Liver (tissue), 10 donors: ENCODE measurements at places on chromosomes 5 and 9. TPM values are rescaled to one million over a fixed set of nuclear protein-coding genes. Genes with fewer than 3 reads are reported as not detected.

ZNF354C gene
- 0.51 TPM for polyA plus RNA-seq

WDR38 gene
- not detected for polyA plus RNA-seq

LCN1 gene
- not detected for polyA plus RNA-seq

TMEM252 gene
- polyA plus RNA-seq, result not detected

FOXD4L5 gene
- polyA plus RNA-seq, result not detected

CFAP90 gene
- polyA plus RNA-seq, result 1.0 TPM

SH3GL2 gene
- not detected for polyA plus RNA-seq

DRD1 gene
- 0.05 TPM for polyA plus RNA-seq

CCL27 gene
- not detected for polyA plus RNA-seq

DNA sequence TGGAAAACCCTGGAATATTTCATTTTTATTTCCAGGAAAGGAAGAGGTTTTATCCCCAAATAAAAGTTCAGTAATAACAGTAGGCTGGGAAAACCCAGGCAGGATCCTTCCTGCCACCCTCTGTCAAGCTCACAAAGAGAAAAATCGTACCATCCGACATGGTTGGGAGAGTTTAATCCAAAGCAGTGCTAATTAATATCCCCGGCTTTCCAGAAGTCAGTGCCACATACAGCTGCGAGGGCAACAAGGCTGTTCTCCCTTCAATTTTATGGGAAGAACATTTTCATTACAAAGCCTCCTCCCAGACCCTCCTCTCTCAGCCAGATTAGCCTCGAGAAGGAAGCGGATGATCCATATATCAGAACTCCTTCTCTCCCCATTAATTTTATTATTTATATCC lies 95.5 kb downstream of the PAX5 start:
- H3K27me3 ChIP-seq, result no peaks in the 10 kb centered on the region
- H3K36me3 ChIP-seq, result no peaks in the 10 kb centered on the region
- no peaks in the 10 kb centered on the region for H3K4me1 ChIP-seq
- no peak for DNase-seq
- H3K4me3 ChIP-seq, result no peak overlapping the region

- no peaks in the 10 kb centered on the region for H3K27me3 ChIP-seq
- no peaks in the 10 kb centered on the region for H3K4me1 ChIP-seq
- no peak overlapping the region for H3K4me3 ChIP-seq
- H3K27ac ChIP-seq, result no peak overlapping the region
- no peaks in the 10 kb centered on the region for H3K36me3 ChIP-seq
- no peak for DNase-seq
Observed at GRCh38 chr5:137389042-137389441, 110.1 kb downstream of the SPOCK1 start.

DNA sequence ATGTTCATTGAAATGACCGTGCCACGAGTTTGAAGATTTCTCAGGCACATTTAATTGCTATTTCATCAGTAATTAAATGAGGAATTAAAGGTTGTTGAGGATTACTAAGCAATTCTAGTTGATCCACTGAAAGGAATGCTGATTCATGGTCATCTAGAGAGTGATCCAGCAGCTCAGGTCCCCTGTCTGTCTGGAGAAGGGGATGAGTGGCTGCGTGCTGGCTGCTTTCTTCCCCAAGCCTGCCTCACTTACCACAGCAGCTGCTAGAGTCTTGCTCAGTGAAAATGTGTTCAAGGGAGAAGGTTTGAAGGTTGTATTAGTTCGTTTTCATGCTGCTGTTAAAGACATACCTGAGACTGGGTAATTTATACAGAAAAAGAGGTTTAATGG lies 7.8 kb upstream of the TGFBI start:
- H3K4me3 ChIP-seq, result no peak overlapping the region
- DNase-seq, result no peak
- H3K27ac ChIP-seq, result peak overlapping the region; percentile 89
- peaks cover 38% of the 10 kb centered on the region for H3K4me1 ChIP-seq

- no peaks in the 10 kb centered on the region for H3K27me3 ChIP-seq
- no peak overlapping the region for H3K27ac ChIP-seq
- DNase-seq, result no peak
- no peaks in the 10 kb centered on the region for H3K4me1 ChIP-seq
- no peak overlapping the region for H3K4me3 ChIP-seq
- no peaks in the 10 kb centered on the region for H3K36me3 ChIP-seq
Observed at GRCh38 chr5:51860532-51861018, 477.3 kb downstream of the ISL1 start.

GRCh38 chr9:33248606-33249005 lies 8.6 kb downstream of the SPINK4 start:
- no peak for DNase-seq
- no peaks in the 10 kb centered on the region for H3K27me3 ChIP-seq
- H3K4me3 ChIP-seq, result no peak overlapping the region
- H3K4me1 ChIP-seq, result no peaks in the 10 kb centered on the region
- peaks cover 8% of the 10 kb centered on the region for H3K36me3 ChIP-seq

DNA sequence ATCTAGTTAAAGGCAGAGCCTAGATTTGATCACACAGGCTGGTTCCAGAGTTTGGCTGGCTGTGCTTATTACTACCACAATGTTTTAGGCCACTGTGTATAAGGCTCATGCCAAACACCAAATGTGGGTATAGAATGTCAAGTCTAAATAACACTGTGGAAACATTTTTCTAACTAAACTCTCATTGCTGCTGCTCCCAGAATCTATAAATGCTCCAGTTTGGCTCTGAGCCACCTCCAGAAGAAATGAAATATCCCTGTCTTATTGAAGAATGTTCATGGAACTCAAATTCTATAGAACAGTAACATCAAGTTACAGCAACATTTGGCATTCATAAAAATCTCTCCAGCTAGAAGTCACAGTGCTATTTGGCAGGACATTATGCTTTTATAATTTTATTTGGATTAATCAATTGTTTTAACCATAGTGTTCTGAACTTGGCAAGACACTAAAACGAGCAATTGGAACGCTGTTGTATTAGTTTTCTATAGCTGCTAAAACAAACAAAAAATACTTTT lies 178.1 kb upstream of the COX7C start:
- H3K4me3 ChIP-seq, result no peak overlapping the region
- no peaks in the 10 kb centered on the region for H3K36me3 ChIP-seq
- H3K27me3 ChIP-seq, result no peaks in the 10 kb centered on the region
- H3K27ac ChIP-seq, result no peak overlapping the region

- DNase-seq, result no peak
- no peaks in the 10 kb centered on the region for H3K4me1 ChIP-seq
- no peak overlapping the region for H3K4me3 ChIP-seq
- H3K27me3 ChIP-seq, result peaks cover 4% of the 10 kb centered on the region
Observed at GRCh38 chr5:180201051-180201987, 7.7 kb downstream of the RASGEF1C start.

DNA sequence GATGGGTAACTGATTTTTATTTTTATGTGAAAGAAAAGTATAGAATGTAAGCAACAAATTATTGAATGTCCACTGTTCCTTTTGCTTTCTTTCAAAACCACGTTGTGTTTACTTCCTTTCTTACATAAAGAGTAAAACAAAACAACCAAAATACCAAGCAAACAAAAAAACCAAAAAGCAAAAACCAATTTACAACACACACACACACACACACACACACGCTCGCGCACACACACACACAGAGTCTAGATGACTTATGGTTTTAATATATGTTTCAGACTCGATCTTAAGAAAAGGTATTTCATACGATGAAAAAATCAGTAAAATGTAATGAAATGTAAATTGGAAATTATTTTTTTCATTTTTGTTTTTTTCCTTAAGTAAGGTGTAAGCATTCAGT lies 80.3 kb downstream of the ADGRV1 start:
- H3K4me3 ChIP-seq, result no peak overlapping the region
- no peak for DNase-seq
- H3K27me3 ChIP-seq, result no peaks in the 10 kb centered on the region
- no peaks in the 10 kb centered on the region for H3K36me3 ChIP-seq

- no peak overlapping the region for H3K4me3 ChIP-seq
- H3K4me1 ChIP-seq, result no peaks in the 10 kb centered on the region
- no peak for DNase-seq
- H3K36me3 ChIP-seq, result no peaks in the 10 kb centered on the region
Observed at GRCh38 chr5:147685993-147686392, 96.5 kb downstream of the JAKMIP2 start.

- peaks cover under 1% of the 10 kb centered on the region for H3K4me1 ChIP-seq
- no peak overlapping the region for H3K27ac ChIP-seq
- no peaks in the 10 kb centered on the region for H3K27me3 ChIP-seq
- DNase-seq, result no peak
Observed at GRCh38 chr5:466661-467310, 23.8 kb downstream of the EXOC3 start.

DNA sequence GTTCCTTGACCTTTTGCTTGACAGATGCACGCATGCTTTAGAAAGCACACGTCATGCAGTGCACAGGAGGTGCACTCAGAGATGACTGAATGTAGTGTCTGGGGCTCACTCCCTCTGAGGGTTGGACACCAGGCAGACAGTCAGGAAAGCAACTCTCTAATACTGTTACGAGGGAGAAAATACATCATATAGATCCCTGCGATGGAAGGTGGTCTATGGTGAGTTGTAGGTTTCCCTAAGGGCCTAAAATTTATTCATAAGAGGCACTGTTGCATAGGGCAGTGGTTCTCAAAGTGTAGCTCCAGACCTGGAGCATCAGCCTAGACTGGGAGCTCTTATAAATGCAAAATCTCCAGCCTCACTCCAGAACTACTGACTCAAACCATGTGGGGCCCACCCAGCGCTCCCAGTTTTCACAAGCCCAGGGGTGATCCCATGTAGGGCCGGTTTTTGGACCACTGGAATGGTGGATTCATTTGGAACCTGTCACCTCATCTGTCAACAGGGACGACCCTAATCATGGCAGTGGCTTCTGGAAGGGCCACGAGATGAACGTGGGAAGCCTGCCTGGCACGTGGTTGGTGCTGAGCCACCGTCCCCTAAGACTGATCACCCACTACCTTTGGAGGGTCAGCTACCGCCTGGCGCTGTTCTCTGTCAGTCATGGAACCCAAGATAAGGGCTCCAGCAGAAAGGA lies 16.8 kb upstream of the PHF19 start:
- H3K4me1 ChIP-seq, result no peaks in the 10 kb centered on the region
- no peaks in the 10 kb centered on the region for H3K27me3 ChIP-seq
- no peak overlapping the region for H3K27ac ChIP-seq
- H3K4me3 ChIP-seq, result no peak overlapping the region

DNA sequence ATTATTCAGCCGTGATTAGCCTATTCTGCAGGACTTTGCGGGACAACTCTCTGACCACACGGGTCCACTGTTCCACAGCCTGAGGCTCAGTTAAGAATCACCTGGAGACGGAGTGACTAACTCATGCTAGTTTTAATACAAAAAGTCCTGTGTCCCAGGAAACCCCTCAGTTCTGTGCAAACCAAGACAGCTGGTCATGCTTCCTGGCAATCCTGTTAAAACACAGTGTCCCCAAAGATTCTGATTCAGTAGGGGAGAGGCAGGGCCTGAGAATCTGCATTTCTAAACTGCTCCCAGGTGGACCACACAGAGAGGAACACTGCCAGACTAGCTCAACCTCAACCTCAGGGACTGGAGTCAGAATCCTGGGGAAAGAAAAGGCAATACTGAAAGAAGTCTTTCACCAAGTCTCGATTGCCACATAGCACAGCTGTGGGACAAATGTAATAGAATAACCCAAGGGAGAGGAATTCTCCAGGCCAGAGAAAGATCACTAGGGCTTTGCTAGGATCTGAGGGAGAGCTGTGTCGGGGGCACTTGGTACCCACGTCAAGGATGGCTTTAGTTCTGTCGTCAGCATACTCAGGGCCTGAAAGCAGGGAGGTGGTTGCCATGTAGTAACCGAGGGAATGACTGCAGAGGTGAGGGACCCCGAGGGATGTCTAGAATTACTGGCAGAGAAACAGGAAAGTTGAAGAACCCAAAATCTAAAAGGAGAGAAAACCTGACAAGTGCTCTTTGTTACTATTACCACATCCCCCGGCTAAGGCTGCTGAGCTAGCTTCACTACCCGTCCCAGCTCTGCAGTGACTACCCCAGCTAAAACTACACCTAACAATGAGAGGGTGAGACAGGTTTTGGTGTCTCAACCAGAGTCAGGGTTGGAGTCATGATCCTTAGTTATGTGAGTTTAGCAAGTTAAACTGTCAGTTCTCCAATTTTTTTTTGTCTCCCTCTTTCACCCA lies 8.6 kb downstream of the SUSD1 start:
- H3K27ac ChIP-seq, result no peak overlapping the region
- no peaks in the 10 kb centered on the region for H3K27me3 ChIP-seq
- DNase-seq, result no peak
- no peaks in the 10 kb centered on the region for H3K36me3 ChIP-seq

GRCh38 chr5:91776249-91776648 lies 393.1 kb upstream of the ARRDC3 start:
- H3K27me3 ChIP-seq, result no peaks in the 10 kb centered on the region
- no peaks in the 10 kb centered on the region for H3K36me3 ChIP-seq
- H3K27ac ChIP-seq, result no peak overlapping the region
- DNase-seq, result no peak
- H3K4me3 ChIP-seq, result no peak overlapping the region
- no peaks in the 10 kb centered on the region for H3K4me1 ChIP-seq

DNA sequence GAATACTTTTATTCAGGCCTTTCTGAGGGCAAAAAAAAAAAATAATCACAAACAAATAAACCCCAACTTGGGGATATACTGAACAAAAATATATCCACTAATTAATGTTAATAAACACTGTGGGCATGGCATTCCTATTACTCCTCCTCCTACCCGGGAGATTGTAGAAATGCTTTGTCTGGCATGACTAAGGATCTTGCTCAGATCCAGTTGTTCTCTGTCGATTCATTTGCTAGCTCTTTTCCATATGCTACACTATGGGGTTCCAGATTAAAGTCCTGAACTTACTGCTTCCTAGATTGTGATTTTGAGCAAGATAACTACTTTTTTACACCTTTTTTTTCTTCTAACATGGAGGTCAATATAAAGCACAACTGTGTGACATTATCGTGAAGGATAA lies 102.2 kb upstream of the PRR16 start:
- DNase-seq, result no peak
- no peak overlapping the region for H3K27ac ChIP-seq
- H3K4me3 ChIP-seq, result no peak overlapping the region
- no peaks in the 10 kb centered on the region for H3K36me3 ChIP-seq
- H3K27me3 ChIP-seq, result no peaks in the 10 kb centered on the region

GRCh38 chr9:35990155-35990554 lies 32.2 kb upstream of the OR2S2 start:
- peaks cover 3% of the 10 kb centered on the region for H3K27me3 ChIP-seq
- no peaks in the 10 kb centered on the region for H3K36me3 ChIP-seq
- H3K4me3 ChIP-seq, result no peak overlapping the region
- H3K27ac ChIP-seq, result no peak overlapping the region
- no peak for DNase-seq

DNA sequence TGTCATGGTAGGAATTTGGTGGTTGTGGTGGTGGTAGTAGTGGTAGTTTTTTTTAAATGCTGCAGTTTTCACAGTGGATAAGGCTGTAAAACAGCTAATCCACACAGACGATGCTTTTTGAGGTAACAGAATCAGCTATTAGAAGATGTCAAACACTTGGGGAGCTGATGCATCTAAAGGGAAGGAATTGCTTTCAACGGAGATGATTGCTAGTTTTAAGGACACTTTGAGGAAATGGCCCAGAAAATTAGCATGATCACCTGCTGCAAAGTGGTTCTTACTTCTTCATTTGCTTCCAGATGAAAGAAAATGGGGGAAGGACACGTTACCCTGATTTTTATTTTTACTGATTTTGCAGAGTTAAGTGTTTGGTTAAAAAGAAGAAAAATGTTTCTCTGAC lies 178.2 kb upstream of the ATP10B start:
- no peaks in the 10 kb centered on the region for H3K4me1 ChIP-seq
- H3K36me3 ChIP-seq, result no peaks in the 10 kb centered on the region
- DNase-seq, result no peak

GRCh38 chr9:35341585-35341984 lies 148.3 kb upstream of the RUSC2 start:
- H3K36me3 ChIP-seq, result no peaks in the 10 kb centered on the region
- no peak for DNase-seq
- H3K4me3 ChIP-seq, result no peak overlapping the region
- no peaks in the 10 kb centered on the region for H3K27me3 ChIP-seq
- H3K4me1 ChIP-seq, result no peaks in the 10 kb centered on the region
- no peak overlapping the region for H3K27ac ChIP-seq
